Astrocyte of the cerebellum (primary cell): ENCODE measurements at places on chromosomes 5 and 9.

GRCh38 chr9:75108571-75108970 is 20.3 kb downstream of the OSTF1 start:
- no peak for DNase-seq

DNA sequence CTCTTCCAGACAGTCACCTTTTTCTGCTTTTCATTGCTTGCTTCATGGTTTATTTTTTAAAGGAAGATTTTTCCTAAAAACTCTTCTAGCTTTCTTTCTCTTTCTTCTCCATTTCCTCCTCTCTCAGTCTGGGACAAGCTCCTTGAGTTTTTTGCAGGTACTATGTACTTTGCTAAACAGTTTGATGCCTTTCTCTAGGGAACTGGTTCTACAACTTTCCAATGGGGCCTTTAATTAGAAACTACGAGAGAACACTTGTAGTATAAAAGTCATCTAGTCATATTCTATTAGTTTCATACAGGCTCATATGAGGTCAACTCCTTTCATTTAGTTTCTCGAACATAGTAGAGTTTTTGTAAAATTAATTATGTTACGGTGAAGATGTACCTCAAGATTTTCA is 189.6 kb downstream of the DOCK8 start:
- no peak for DNase-seq

- no peak for DNase-seq
Observed at GRCh38 chr5:41636605-41637004, 126.2 kb upstream of the PLCXD3 start.

DNA sequence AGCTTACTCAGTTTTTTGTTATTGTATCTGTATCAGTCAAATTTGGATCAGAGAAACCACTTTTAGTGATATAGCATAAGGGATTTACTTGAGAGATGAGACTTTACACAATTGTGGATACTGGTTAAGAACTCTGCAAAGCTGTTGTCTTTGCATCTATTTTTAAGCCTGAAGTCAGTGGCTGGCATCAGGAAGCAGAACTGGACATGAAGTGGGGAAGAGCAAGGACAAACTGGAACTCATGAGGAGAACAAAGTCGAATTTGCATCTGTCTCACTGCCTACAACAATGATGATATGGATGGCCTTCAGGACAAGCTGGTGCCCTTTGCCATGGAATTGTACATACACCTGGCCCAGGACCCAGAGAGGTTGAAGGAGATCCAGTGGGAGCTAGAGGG is 15.8 kb upstream of the MYORG start:
- no peak for DNase-seq
